ENCODE measurements at places on chromosomes 2 and 18.

DNA sequence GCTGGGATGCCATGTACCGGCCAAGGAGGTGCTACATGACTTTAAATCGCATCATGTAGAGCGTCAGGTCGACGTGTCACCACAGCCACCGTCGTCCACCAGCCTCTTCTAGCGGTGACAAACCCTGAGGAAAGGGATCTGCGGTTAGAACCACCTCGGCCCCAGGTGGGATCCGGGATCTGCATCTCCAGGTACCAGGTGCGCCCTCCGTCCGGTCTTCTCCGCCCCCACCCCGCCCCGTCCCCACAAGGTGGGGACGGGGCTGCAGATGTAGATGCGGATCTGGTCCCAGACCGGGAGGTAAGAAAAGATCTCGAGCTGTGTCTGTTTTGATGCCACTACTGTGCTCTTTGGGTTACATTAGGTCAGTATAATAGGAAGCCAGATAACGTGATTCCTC lies 38.4 kb downstream of the C1D start:
- no peak for DNase-seq

DNA sequence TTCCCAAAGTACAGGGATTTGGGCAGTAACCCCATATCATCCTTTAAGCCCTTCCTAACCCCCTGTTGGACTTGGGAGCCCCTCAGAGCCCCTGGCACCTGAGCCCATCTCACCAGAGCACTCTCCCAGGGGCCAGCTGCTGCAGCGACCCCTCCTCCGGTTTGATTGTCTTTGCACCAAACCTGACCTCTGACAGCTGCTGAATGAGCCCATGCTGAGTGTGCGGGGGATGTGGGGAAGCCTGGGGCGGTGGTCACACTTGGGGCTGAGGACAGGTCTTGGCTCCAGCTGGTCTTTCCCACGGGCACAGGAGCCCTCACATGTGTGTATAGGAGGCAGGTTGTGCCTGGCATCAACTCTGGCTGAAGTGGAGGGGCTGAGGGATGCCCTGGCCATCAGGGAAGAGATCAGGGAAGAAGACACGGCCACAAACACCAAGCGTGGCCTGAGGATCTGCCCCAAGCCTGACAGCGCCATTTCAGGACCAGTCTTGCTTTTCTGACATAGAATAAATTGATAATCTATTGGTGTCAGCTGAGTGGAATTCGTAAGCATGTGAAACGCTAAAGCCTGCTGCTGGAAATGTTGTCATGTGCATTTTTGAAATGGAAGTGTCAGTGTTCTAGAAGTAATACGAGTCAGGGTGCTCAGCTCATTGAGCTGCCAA lies 102.4 kb downstream of the ACKR3 start:
- no peak for DNase-seq

GRCh38 chr2:7837237-7837760 lies 844.6 kb upstream of the ID2 start:
- DNase-seq: no peak

DNA sequence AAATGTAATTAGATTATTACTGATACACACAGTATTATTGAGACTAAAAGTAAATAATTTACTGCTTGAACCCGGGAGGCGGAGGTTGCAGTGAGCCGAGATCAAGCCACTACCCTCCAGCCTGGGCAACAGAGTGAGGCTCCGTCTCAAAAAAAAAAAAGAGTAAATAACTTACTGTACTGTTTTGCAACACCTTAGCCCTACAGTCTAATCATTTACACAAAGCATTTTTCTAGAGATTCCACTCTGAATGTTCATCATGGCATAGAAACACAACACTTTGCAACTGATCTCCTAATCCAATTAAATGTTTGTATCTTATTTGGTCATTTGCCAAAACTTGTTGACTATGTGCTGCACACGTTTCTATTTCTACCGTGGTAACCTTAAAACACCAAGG lies 23.4 kb upstream of the RMP24 start:
- no peak for DNase-seq

All from stimulated activated CD4-positive, alpha-beta T cell treated with anti-CD3 and anti-CD28 coated beads, Interleukin-1b, Interleukin-23, amount 100 ng/mL, for 1 hour (primary cell).